Activated CD4-positive, alpha-beta T cell treated with anti-CD3 and anti-CD28 coated beads, Interleukin-2, amount 50 U/mL, for 1 hour (primary cell): ENCODE measurements at places on chromosomes 2 and 18.
A peak's percentile ranks its signal among the peaks of the same experiment; 100 is the strongest.

DNA sequence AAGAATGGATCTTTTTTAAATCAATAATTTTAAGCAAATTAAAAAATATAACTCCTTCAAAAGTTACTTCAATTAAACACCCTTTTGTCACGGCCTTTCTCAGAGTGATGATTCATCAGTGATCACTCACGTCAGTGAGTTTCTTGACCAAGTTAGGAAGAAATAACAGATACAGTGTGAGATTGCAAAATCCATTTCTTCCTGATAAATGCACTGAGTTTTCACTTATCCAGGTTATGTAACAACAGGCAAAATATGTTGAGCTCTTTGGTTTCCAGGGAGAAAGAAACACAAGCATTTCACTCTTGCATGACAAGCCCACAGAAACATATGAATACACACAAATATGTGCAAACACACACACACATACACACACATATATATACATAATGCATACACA, 195.9 kb upstream of the CYRIA start:
- DNase-seq: no peak

DNA sequence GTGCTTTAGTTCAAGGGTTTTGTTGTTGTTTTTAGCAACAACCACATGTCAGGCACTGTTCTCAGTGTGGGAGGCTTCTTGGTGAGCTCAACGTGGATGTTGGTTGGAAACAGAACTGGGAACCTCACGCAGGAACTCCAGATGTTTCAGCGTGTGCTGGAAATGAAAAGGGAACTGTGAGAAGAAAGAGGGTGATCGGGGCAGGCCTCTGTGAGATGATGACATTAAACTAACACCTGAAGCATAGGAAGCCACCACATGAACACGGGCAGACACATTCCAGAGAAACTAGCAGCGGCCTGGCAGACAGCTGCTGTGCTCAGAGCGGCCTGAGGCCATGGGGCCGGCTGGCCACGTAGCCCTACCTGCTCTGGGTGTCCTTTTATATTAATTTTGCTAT, 66.4 kb downstream of the COA5 start:
- DNase-seq: no peak

GRCh38 chr2:15675456-15676195, 84.0 kb downstream of the DDX1 start:
- no peak for DNase-seq

DNA sequence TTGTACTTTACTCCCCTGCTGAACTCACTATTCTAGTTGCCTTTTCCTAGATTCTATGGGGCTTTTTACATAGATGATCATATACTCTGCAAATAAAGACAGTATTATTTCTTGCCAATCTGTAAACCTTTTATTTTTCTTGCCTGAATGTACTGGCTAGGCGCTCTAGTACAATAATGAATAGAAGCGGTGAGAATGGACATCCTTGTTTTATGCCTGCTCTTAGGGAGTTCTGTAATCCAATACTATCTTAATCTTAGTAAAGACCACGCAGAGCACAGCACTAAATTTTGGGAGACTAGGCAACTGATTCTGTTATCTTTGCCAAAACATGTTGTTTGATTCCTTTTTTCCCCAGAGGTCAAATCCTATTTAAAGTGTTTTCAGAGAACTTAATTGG, 7.0 kb downstream of the KRCC1 start:
- DNase-seq: no peak

GRCh38 chr2:210461401-210461800, 15.2 kb downstream of the LANCL1 start:
- DNase-seq: no peak

DNA sequence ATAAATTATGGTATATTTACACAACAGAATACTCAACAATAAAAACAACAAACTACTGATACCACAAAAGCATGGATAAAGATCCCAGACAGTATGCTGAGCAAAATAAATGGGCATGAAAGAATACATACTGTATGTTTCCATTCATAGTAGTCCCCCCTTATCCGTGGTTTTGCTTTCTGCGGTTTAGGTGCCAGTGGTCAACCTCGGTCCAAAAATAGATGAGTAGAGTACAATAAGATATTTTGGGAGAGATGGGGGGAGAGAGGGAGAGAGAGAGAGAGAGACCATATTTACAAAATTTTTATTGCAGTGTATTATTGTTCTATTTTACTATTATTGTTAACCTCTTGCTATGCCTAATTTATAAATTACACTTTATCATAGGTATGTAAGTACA, 21.0 kb upstream of the TGFA start:
- no peak for DNase-seq

DNA sequence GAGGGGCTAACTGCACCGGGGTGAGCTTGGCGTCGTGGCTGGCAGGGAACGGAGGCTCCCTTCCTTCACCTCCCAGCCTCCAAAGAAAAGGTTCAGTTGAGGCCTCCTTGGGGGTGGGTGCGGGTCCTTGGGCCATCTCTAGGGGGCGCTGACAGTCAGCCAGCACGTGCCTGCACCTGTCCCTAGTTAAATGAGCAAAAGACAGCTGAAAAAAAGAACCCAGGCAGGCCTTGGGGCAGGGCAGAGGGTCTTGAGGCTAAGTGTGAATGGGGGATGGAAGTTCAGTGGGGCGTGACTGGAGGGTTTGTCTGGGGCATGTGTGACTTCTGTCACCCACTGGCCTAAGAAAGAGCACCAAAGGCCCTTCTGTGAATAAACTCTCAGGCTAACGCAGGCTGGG, 56.4 kb downstream of the ZFP36L2 start:
- DNase-seq: peak; percentile 70

DNA sequence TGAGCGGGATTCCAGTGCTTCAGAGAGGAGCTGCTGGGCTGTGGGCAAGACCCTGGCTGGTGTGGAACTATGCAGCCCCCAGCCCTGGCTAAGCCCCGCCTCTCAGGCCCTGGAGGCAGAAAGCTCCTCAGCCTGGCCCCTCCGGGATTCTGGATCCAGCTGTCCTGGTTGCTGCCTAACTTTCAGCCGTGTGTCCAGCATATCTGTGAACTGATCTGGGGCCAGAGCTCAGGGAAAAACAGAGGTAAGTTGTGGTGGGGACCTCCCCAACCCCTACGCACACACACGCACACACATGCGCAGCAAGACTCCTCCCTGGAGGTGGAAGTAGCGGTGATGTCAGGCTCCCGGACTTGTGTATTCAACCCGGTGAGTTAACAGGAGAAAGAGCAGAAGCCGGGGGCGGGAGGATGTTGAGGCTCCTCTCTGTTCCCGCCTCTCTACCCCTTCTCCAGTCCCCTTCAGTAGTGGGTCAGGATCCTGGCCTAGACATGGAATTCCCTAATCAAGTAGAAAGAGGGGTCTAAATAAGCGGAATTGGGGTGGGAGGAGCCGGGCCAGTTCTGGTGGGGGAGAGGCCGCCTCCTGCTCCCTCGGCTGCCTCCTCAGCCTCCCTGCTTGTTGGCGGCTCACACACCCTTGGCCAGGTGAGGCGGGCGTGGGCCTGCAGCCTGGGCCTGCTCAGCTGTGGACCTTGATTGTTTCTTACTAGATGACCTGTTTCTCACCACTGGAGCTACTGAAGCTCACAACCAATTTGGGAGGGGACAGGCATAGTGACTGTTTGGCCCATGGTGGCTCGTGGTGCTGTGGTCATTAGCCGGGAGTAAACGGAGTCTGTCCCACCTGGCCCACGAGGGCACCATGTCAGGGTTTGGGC, 33.4 kb downstream of the SIX2 start:
- DNase-seq: no peak

DNA sequence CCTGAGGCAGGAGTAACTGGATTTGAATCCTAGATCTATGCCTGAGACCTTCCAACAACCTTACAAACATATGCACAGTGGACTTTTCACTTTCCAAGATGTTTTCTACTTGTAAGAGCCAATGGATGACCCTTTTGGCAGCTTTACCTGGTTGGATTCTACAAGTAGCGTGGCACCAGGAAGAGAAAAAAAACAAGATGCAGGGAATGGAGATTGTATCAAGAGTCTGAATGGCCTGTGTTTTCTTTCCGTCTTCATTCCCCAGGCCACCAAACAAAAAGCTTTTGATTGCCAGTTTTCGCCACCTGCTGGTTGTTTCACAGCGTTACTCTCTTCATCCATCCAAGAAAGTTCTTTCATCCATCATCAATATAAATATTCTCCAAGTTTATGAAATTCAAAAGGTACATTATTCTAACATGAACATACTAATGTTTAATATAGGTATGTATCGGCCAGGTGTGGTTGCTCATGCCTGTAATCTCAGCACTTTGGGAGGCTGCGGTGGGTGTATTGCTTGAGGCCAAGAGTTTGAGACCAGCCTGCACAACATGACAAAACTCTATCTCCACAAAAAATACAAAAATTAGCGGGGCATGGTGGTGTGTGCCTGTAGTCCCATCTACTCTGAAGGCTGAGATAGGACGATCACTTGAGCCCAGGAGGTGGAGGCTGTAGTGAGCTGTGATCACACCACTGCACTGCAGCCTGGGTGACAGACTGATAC, 3.5 kb upstream of the BCL2 start:
- peak; percentile 46 for DNase-seq

DNA sequence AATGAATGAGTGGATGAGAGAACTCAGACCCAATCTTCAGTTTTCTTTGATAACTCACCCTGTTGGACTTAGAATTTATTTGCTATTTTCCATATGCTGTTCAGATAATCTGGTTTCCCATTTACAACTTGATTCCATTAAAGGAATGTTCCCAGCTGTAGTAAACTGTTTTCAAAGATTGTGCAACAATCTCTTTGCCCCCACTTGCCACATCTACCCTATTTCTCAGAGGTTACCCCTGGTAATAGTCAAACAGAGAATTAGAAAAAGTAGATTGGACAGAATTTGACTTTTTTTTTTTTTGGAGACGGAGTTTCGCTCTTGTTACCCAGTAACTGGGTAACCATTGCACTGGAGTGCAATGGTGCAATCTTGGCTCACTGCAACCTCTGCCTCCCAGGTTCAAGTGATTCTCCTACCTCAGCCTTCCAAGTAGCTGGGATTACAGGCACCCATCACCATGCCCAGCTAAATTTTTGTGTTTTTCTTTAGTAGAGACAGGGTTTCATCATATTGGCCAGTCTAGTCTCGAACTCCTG, 93.4 kb upstream of the SIX2 start:
- DNase-seq: no peak

DNA sequence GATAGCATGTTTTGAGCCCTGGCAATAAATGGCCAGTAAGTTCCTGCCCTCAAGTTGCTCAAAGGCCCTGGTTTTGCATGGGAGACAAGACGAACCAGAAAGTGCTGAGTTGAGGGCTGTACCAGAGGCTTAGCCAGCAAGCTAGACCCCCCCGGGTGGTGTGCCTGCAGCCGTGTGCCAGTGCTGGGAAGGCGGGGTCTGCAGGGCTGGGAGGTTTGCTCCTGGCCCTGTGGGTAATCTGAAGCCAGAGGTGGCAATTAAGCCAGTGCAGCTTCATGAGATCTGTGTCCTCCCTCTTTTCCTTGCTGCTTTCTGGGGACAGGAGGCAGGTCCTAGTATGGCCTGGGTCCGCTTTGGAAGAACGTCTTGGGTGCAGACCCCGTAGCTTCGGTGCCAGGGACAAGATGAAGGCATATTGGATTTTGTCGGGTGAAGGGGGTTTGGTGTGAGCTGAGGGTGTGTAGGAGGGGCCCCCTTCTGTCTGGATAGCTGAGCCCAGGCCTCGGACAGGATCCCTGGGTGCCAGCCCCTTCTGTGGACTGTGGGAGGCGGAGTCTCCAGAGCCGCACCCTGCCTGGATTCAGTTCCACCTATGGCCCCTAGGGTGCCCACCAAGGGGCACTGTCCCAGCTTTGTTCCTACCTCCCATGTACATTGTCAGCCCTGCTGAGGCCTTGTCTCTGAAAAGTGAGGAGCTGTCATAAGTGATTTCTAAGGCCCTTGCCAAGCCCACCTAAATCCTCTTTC, 15.6 kb downstream of the ATOH8 start:
- no peak for DNase-seq

- DNase-seq: no peak
Measured at GRCh38 chr2:57796527-57796926, 250.1 kb upstream of the VRK2 start.

DNA sequence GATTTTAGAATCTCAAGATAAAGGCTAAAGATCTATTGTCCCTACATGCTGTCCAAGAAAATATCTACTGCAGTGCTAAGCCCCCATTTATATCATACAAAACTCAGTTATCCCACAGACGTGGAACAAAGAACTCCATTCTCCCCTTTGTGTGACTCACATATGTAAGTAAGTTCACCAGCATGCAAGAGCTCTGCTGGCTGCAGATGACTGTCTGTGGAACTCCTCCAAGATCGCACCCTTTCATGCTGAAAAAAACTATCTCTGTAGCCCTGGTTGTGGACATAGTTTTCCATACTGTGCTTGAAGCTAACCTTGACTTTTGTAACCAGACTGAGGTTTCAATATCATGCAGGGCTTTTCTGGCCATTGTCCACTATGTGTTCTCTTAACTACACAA, 207.1 kb downstream of the ZNF521 start:
- DNase-seq: no peak

DNA sequence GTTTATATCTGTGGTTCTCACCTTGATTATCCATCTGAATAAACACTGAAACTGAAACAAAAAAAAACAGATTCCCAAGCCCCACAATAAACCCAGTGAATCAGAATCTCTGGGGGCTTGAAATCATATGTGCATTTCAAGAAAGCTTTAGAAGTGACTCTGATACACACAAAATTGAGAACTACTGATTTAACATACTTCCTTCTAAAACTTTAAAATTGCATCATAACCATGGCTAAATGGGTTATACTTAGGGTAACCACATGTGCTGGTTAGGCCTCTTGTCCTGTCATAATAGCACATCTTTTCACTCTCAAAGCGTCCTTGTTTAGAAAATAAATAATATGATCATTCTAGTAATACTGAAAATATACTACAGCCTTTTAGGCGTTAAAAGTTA, 100.9 kb downstream of the ATAD2B start:
- no peak for DNase-seq

DNA sequence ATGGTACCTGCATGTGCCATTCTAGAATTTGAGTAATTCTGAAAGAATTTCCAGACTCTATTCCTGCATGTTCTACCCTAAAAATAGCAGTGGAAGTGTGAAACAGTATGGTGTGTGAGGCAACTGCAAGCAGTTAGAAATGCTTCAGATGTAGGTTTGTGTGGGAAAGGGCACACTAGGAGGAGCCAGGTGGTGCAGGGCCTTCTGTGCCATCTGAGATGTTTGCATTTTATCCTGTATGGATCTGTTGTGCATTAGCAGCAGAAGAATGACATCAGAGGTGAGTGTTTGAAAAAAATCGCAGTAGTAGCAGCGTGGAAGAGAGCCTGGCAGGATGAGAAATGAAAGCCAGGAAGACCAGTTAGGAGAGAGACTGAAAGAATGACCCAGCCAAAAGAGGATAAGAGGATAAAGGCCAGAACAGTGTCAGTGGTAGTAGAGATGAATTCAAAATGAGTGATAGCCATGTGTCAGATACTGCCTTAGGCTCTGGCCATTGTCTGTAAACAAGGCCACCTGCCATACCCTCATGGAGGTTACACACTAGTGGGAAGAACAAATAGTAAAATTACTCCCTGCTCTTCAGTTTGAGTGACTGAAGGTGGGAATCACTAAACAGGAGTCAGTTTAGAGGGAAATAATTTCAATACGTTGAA, 142.2 kb downstream of the PKP4 start:
- no peak for DNase-seq

DNA sequence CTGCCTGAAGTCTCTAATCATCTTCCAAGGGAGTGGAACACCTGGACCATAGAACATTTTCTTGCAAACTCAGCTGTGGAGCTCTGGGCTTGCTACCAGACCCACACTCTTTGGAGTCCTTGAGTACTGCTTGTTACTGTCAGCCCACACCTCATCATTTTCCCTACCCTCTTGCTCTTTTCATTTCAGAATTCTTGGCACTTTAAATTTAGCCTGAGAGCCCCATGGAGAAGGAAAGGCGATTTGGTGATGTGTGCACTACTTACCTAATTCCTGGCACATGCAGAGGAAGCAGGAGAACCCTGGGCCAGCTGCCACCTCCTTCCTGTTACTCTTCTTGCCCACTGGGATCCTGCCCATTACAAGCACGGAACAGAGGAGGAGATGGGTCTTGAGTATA, 31.7 kb downstream of the TMEM178A start:
- no peak for DNase-seq
